ENCODE measurements at places on chromosomes 1 and 21.

GRCh38 chr1:29845910-29846309 is 609.6 kb downstream of the PTPRU start:
- DNase-seq, result no peak

- no peak for DNase-seq
Measured at GRCh38 chr1:226980122-226980560, 40.0 kb downstream of the COQ8A start.

DNA sequence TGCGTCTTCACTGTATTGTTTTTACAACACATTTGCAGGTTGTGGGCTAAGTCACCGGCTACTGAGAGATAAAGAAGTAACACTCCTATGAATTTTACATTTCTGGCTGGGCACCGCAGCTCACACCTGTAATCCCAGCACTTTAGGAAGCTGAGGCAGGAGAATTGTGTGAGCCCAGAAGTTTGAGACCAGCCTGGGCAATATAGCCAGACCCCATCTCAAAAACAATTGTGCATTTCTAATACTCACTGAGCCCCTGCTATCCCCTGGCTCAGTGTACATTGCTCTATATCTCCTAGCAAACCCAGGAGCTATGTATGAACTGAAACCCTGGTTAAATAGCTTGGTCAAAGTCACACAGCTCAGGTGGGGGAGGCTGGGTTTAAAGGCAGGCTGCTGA is 108.7 kb downstream of the ZNF281 start:
- DNase-seq, result no peak

DNA sequence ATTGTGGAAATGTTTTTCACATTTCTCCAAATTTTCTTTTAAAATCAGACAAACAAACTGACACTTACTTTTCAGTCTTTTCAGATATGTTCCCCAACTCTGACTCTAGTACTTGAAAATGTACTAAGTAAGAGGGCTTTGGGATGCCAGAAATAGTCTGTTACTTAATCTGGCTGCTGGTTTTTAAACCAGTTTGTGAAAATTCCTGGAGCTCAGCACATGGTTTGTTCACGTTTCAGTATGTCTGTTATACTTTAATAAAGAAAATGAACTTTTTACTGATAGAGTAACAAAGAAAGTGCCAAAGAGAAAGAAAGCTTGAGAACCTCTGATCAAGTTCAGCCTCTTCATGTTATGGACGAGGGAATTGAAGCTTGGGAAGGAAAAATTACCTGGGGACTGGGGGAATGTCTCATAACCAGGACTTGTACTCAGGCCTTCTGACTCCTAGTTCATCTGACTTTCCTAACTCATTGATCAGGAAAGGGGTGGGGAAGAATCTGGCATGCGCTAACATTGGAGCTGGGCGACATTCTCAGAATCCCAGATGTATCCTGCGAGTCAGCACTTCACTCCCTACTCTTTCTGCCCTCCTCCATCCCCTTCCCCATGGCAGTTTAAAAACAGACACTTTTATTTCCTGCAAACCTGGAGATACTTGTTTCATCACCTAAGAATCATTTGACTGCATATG is 30.8 kb upstream of the DNAJC6 start:
- no peak for DNase-seq

DNA sequence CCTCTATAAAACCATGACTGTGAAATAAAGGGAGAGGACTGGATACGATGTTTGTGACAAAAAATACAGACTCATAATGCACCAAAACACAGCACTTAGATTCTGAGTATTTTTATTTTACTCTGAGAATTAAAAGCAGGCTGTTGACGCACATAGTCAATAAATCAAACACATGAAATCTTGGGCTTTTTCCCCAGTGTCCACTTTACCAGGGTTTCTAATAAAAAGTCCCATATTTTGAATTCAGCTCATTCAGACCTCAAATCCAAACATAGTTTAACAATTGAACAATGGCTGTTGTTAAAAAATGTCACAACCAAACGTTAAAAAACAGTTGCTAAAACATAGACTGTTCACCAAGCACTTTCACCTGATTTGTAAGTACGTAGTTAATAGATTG is 553.4 kb downstream of the LTN1 start:
- no peak for DNase-seq

DNA sequence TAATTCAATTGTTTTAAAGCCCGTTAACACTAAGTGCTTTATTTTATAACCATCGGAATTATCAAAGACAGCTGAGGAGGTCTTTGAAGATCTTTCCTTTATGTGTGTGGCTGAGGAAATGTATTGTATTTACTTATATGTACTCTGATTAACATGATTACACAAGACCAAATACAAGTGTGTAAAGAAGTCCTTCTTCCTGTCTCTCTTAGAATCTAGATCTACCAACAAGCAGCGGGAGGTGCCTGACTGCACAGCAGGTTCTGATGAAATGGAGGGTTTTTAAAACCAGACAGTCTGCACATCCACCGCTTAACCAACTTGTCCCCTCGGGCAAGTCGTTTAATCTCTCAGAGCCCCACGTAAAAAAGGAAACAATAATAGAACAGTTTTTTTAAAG is 240.5 kb upstream of the MAP1LC3C start:
- DNase-seq, result no peak

DNA sequence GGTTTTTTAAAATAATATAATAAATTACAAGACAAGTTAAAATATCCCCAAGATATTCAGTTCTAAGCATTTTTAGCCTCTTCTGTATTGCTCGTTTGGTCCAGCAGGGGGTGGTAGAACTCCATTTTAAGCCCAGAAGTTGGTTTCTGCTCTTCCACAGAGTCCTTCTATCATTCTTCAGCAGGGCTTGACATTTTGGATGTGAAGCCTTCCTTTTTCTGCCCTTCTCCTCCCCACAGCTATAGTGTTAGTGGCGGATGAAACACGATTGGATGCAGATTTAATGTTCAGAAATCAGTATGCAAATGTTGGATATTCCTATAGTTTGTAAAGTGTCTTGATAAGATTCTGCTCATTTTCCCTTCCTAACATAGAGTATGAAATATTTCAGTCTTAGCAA is 1.4 kb downstream of the NCAM2 start:
- no peak for DNase-seq

- DNase-seq, result no peak
Measured at GRCh38 chr1:84525779-84526178, 19.4 kb upstream of the GNG5 start.

GRCh38 chr1:171366816-171367215 is 52.8 kb downstream of the FMO4 start:
- no peak for DNase-seq

DNA sequence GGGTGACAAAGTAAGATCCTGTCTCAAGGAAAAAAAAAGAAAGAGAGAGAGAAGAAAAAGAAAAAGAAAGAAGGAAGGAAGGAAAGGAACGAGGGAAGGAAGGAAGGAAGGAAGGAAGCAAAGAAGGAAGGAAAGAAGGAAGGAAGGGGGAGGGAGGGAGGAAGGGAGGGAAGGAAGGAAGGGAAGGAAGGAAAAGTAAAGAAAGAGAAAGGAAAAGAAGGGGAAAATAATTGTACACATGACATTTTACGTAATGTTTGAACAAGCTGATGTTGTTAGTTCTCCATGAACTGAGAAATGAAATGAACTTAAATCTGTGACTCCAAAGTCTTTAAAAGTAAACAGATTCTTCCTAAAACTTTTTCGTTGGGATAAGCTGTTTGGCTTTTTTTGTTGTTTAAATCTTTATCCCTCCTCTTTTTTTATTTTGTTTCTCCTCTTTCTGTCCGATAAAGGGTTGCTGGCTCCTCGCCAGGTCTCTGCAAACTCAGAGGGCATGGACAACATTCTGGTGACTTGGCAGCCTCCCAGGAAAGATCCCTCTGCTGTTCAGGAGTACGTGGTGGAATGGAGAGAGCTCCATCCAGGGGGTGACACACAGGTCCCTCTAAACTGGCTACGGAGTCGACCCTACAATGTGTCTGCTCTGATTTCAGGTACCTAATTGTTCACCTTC is 59.8 kb downstream of the IL12RB2 start:
- no peak for DNase-seq

DNA sequence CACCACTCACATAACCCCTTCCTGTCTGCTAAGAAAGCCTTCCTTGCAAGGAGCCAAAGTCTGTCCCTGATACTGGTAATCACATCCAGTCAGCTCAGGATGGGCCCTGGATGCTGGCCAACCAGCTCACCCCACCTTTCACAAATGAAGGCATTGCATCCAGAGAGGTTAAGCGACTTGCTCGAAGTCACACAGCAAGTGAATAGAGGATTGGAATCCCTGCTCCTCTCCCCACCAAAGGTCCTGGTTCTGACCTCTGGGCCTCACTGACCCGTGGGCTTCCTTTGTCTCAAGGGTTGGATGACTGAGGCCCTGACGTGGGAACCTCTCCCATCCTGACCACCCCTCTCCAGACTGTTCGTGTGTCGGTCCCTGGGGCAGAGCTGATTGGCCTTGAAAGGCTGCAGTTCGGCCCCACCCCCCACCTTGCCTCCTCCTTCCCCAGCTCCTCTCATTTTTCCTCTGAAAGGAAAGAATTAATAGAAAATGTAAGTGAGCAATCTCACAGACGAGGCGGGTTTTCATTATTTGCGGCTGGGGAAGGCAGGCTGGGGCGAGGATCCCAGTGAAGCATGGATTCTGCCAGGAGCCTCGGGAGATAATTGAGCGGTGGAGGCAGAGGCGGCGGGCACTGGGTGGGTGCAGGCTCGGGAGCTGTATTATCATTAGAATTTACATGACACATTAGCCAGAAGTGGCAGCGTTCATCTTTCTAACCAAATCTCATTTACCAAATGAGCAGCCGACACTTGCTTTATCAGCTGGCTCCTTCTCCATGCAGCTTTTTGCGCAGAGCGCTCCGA is 101.5 kb upstream of the CSF3R start:
- DNase-seq, result peak; percentile 59

GRCh38 chr1:99749504-99750347 is 16.7 kb downstream of the FRRS1 start:
- DNase-seq, result no peak

- no peak for DNase-seq
Measured at GRCh38 chr1:35708441-35708921, 10.2 kb downstream of the C1orf216 start.

GRCh38 chr1:229557913-229558414 is 543 bp downstream of the ABCB10 start:
- DNase-seq, result peak; percentile 59

DNA sequence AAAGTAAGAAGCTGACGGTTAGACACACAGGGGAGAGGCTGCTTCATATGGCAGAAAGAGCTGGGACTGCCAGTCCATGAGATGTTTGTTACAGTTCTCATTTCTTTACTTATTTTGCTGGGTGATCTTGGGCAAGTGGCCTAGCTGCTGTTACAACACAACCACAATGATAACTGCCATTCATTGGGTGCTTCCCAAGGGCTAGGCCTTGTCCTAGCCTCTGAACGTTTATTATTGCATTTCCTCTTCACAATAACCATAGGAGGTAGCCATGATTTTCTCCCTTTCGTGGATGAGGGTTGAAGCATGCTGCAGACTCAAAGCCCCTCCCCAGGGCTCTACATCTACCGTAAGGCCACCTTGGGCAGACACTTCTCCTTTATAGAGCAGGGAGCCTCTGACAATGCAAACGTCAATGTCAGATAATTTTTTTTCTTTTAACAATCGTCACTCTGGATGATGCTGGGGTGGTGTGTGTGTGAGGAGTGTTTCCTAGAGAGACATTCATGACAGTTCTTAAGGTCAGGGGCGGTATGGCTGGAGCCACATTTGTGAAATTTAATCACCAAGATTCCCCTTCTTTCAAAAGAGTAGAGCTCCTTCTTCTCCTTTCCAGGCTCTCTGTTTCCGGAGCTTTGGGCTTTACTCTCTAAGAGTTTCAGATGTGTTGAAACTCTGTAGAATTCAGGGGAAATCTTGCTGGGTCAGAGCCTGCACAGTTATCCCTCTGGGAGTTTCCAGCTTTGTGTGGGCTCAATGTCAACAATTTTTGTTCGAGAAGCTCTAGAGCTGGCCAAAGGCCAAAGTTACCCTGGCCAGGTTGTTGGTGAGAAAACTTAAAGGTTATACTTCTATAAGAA is 138.5 kb upstream of the SGIP1 start:
- no peak for DNase-seq

GRCh38 chr1:157181790-157182189 is 43.6 kb upstream of the ETV3 start:
- DNase-seq, result no peak
